Hematopoietic multipotent progenitor cell treated with erythropoietin and hydrocortisone succinate and interleukin-3 and kit ligand, for 6 days (in vitro differentiated cells): ENCODE measurements at places on chromosomes 16 and 17.

- no peak for DNase-seq
These were observed 228.9 kb upstream of the FOXF1 start for GRCh38 chr16:86281421-86281820.

GRCh38 chr16:75550211-75550662 is 5.8 kb downstream of the TMEM231 start:
- peak; percentile 64 for DNase-seq

- no peak for DNase-seq
These were observed 156.3 kb upstream of the ZKSCAN2 start for GRCh38 chr16:25413975-25414374.

DNA sequence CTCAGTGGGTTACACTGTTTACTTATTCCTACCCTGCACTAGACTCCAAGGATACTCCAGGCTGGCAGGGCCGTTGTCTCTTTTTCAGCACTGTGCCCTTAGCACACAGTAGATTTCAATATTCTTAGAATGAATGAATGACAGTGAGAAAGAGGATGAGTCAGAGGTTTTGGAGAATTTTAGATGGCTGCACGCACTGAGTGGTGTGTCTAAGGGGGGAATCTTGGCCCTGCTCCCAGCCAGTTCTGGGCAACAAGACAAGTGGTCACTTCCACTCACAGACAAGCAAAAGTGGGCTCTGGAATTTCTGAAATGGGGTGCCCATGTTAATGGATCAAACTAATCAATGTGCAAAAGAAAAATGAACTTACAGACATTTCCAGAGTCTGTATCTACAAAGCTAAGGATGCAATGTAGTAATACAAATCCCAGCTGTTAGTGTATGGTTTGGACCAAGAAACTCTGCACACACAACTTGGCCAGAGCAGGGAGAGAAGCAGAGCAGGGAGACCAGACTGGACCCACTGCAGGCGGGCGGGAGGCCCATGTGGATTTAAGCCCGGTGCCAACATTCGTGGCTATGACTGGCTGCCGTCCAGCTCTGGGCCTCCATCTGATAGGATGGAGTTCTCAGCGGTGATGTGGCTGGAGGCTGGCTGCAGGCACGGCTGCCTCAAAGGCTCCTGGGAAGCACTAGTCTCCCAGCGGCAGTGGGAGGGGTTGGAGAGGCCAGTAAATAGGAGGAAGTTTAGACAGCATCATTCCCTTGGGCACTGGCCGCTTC is 95.6 kb upstream of the CDYL2 start:
- peak; percentile 4 for DNase-seq

GRCh38 chr16:25033852-25034251 is 18.7 kb upstream of the ARHGAP17 start:
- no peak for DNase-seq

- DNase-seq: peak; percentile 82
These were observed 117.6 kb downstream of the VPS53 start for GRCh38 chr17:596763-597644.

GRCh38 chr17:47325176-47325575 is 1.4 kb downstream of the EFCAB13 start:
- DNase-seq: no peak

DNA sequence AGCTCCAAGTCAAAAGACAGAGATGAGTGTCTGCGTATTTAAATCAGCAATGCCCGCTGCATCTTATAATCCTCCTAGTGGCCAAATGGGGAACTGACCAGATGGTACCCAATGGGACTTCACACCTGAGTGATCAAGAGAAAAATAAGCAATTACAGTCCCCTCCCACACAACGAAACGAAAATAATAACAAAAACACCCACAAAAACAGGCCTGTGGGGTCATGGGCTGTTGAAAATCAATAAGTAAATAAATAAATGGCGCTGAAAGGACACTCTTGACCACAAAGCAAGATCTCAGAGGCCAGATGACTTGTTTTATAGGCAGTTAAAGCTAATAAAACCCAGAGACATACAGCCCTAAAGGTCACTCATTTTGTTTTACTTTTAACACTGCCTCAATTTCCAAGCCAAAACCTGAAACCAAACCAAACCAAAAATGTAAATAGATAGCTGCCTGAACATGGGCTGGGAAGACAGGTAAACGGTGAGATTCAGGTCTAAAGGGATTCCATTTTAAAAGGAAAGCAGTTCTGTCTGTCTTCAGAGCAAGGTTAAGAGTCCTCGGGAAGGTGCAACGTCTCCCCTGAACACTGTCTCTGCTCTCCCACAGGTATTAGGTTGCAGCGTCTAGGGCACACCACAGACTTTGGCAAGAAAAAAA is 1.3 kb downstream of the ZNF821 start:
- peak; percentile 92 for DNase-seq

DNA sequence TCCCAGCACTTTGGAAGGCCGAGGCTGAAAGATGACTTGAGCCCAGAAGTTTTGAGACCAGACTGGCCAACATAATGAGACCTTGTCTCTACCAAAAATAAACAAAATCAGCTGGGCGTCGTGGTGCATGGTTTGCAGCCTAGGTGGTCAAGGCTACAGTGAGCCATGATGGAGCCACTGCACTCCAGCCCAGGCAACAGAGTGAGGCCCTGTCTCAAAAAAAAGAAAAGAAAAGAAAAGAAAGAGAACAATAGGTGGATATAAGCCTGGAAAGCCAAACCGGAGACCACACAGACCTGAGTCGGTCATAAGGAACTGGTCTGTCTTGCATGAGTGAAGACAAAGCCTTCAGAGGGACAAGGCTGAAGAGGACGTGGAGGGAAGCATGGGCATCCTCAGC is 14.4 kb downstream of the ATP6V0D1 start:
- DNase-seq: no peak

- no peak for DNase-seq
These were observed 5.0 kb downstream of the RPRML start for GRCh38 chr17:46974086-46974485.

DNA sequence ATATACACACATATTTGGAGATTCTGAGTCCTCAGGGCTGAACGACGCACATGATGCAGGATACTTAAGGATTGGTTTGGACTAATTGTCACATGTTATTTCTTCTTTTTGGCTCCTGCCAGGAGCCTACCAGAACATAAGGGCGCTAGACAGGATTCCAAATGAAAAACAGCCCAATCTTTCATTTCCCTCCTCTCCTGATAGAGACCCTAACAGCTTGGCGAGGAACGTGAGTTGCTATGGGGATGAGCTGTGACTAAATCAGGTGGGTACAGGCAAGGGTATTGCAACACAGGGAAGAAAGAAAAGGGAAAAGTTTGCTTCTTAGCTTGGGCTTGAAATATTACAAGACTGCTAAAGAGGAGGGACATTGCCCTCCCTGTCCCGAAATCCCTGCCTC is 109.9 kb downstream of the AIPL1 start:
- no peak for DNase-seq

GRCh38 chr17:68346448-68346847 is 55.2 kb downstream of the ARSG start:
- peak; percentile 78 for DNase-seq

- DNase-seq: no peak
These were observed 18.1 kb upstream of the RHBDF2 start for GRCh38 chr17:76519048-76519966.

GRCh38 chr17:3897731-3898130 is 4.9 kb upstream of the CAMKK1 start:
- no peak for DNase-seq

- no peak for DNase-seq
These were observed 31.0 kb upstream of the KCNJ2 start for GRCh38 chr17:70138291-70138865.

- DNase-seq: no peak
These were observed 40.6 kb downstream of the STAT3 start for GRCh38 chr17:42347606-42348005.

- DNase-seq: no peak
These were observed 19.0 kb downstream of the EMP2 start for GRCh38 chr16:10561425-10561824.

DNA sequence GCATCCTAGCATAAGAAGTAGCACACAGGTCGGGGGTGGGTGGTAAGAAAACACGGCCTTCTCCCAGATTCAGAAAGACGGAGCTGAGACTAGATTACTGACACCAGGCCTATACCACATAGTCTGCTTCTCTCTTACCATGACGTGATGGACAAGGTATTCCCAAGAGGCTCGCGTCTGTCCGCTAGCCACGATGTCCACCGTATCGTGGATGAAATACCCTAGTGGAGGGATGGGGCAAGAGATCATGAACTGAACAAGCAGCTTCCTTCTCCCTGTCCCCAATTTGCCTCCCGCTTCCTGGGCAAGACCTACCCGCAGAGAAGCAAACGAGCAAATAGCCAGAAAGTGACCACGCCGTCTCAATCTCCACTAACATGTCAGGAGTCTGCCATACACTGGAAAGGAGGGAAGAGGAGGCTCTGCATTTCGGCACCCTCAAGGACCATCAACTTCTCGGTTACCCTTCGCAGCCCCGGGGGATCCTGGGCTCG is 820 bp downstream of the TLCD1 start:
- DNase-seq: peak; percentile 73

GRCh38 chr16:64754279-64754678 is 367.6 kb downstream of the CDH11 start:
- no peak for DNase-seq

DNA sequence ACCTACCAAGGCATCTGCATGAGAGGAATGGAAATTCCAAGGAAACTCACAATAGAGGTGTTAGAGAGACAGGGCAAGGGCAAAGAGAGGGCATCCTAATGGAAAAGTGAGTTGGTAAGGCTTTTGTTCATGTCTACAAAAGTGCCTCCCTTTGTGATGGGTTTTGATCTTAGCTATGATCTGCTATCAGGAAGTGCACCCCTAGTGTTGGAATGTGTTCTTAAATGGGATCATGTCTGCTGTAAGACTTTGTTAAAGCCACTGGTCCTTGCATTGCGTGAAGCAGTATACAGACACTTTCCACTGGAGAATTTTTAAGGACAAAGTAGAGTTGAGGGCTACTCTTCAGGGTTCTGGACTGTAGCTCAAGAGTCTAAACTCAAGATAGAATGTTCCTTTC is 92.0 kb downstream of the MAP2K6 start:
- DNase-seq: peak; percentile 38

GRCh38 chr17:2995377-2995776 is 68.0 kb downstream of the OR1D5 start:
- DNase-seq: no peak

DNA sequence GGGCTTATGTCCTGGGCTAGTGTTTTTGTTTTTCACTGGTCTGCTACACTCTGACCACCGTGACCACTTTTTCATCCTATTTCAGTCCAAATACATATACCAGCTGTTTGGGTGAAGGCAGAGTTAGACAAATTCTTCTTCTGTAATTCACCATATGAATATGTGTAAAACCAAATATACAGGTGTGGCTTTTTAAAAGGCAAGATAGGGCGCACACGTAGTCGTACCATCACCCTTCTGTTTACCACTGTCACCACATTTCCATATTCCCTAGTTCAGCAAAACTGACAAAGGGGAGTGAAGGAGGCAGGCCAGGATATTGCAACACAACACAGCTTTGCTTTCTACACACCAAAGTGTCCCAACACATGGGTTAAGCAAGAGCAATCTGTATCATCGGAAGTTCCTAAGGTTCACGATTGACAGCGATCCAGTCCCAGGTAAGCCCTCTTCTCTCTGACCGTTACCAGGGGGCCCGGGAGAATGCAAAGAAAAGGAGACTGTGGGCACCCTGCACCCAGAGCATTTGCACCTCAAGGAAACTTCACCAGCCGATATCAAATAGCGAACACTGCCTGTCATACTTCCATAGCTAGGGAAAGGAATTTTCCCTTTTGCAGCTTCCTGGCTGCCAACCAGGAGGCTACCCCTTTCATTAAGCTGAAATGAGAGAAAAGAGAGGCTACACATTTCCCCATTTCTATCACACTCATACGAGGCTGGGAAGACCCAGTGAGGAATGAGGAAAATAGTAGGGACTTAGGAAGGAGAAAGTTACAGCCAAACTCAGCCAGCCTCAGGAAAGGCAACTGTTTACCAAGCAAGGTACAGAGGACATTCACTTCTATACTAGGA is 23.1 kb downstream of the CREBBP start:
- peak; percentile 73 for DNase-seq

DNA sequence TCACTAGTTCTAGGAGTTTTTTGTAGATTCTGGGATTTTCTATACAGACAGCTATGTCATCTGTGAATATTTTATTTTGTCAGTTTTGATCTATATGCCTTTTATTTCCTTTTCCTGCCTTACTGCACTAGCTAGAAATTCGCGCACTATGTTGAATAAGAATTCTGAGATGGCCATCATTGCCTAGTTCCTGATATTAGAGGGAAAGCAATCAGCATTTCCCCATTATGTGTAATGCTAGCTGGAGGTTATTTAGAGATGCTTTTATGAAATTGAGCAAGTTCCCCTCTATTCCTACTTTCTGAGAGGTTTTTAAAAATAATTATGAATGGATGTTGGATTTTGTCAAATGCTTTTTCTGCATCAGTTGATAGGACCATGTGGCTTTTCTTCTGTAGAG is 23.8 kb downstream of the MPRIP start:
- no peak for DNase-seq
